ENCODE measurements at places on chromosomes 16 and 17. TPM values are rescaled to one million over a fixed set of nuclear protein-coding genes. Genes with fewer than 3 reads are reported as not detected.

The ZDHHC1 gene
- total RNA-seq = 13.0 TPM

The ECI1 gene
- 102 TPM for total RNA-seq

The HSPB9 gene
- total RNA-seq = not detected

The KRTAP9-2 gene
- total RNA-seq = not detected

The TMEM219 gene
- total RNA-seq = 67.5 TPM
